ENCODE measurements at places on chromosomes 7 and 10.

GRCh38 chr7:88700725-88701124 lies 58.8 kb upstream of the ZNF804B start:
- no peak for DNase-seq

DNA sequence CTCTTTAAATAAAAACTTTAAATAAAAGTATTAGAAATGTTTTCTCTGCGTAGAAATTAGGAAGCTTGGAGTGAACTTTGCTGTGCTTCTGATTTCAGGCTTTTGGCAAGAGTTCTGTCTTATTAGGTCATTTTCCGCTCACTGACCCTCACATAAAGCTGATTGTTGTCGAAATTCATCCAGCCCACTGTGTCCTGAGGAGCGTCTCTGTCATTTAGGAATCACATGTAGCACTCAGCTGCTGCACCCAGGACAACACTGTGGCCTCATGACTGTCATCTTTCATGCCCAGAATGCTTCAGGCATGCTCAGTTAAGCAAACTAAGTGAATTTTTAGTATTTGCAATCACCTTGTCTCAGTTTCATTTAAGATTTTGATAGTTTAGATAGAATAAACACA lies 57.8 kb upstream of the MSRB2 start:
- DNase-seq = no peak

DNA sequence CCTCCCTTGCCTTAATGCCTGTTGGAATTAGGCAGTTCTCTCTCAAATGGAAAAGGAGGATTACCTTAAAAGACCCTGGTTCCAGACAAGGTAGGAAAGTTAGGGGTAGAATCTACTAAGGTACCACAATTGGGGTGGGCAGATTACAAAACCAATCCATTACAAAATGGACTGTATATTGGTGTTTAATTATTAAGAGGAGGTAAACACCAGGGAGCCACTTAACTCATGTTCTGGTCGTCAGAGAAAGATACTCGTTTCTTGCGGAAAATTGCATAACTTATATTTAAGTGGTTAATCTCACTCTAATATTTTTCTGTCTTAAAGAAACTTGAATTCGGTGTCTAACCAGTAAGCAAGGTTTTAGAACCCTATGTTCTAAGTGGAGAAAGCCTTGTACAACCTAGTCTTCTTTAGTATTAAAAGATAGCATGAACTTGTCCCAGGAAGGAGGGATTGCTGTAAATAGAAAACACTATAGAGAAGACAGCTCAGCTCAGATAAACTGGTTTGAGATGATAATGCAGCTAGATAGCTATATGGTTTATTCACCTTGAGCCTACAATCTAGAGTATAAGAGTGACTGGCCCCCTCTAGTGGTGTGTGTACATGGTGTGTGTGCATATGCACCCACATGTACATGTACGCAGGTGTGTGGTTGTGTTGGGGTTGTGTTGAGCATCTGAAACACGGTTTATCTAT lies 58.0 kb upstream of the STRIP2 start:
- peak; percentile 53 for DNase-seq

- no peak for DNase-seq
These were observed 69.5 kb downstream of the ARID5B start for GRCh38 chr10:61971003-61971325.

DNA sequence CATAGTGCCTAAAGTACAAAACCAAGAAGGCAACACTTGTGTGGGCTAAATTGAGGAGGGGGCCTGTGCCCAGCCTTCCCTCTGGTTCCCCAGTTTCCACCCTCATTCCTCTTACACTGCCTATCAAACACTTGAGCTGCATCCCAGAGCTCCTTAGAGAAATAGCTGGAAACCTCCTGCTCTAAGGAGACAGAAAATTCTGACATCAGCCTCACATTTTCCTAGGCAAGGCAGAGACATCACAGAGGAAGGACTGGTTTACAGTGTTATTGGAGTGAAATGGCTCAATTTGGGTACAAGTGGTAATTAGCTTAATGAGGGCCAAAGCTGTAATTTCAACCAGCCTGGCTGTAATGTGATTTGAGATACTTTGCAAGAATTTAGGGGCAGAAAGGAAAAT lies 192.3 kb upstream of the AOAH start:
- no peak for DNase-seq

DNA sequence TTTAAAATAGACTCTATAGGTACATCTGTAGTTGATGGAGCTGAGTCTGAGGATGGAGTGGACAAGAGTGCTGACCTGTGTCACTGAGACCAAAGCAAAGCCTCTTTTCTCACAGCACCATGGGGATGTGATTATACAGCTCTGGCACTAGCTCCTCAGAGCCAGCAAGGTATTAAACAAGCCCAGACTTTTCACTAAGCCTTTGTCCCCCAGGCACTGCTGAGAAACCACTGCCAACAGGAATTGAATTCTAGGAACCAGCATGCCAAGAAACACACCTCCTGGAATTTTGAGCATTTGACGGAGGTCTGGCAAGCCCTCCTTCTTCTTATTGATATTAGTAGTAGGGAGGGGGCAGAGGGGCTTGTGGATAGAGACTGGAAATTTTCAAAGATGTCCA lies 147.0 kb downstream of the C1GALT1 start:
- DNase-seq = no peak

All from spinal cord (tissue), 10 donors.